ENCODE measurements at places on chromosomes 3 and 15.

DNA sequence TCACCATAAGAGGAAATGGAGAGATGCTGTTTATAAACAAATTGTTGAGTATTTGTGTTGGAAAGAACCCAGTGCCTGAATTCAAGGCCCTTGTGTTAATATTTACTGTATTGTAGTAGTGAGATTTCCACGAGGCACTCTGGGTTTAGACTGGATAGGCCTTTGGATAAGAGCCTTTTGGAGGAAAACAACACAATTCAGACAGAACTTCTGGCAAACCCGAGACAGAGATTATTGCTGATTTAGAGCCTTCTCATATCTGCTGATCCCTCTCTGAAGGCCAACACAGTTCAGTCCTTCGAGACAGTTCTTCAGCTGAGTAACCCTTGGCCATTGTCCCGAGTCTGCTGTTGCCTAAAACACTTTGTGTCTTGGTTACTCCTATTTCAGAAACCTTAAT lies 55.7 kb downstream of the LMCD1 start:
- no peak for DNase-seq

DNA sequence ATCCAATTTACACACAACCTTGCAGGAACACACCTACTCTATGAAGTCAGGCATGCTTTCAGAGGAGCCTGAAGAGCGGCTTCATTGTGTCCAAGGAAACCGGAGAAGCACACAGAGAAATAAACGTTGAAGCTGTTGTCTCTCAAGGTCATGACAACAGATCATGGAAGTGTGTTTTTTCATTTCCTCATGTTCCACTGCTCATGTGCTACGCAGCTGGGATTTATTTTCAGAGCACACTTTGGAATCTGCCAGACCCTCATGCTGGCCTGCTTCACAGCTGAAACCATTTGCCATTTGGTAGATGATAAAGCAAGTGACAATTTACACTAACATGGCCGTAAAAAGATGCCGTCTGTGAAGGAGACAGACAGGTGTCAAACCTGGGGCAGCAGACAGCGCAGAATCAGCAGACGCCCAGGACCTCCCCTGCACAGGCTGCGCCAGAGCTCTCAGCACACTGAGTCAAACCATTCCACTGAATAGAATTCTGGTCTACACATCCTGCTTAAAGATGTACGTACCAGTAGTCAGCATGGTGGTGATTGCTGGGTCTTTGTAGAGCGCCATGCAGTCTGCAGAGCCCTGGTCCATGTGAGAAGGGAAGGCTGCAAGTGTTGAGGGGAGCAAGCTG lies 99.3 kb downstream of the ARNT2 start:
- DNase-seq = no peak

DNA sequence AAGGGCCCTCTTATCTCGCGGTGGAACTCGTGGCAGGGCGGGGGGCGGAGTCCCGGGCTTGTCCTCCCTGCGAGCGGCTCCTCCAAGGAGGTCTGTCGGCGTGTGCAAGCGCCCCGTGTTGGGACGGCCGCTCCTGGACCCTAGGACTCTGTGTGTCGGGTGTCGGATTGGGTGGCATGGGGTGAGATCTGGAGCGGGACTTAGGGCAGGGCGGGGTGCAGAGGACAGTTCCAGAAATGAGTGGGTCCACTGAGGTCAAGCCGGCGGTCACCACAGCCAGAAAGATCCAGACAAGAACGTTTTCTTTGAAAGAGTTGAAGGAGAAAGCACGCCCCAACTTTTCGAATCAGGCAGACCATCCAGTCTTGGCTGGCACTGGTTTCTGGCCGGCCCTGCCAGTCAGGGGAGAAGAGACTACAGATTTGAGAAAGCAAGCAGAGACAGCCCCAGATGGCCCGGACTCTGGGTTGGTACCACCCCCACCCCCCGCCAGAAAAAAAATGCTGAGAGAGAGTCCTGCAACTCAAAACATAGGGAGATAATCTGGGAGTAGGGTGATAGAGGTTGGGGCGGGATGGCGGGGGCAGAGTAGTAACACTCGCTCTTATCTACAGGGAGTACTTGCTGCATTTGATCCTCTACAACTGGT lies 784 bp upstream of the CISH start:
- no peak for DNase-seq

- DNase-seq = no peak
These were observed 22.3 kb upstream of the SMCO1 start for GRCh38 chr3:196537319-196537984.

DNA sequence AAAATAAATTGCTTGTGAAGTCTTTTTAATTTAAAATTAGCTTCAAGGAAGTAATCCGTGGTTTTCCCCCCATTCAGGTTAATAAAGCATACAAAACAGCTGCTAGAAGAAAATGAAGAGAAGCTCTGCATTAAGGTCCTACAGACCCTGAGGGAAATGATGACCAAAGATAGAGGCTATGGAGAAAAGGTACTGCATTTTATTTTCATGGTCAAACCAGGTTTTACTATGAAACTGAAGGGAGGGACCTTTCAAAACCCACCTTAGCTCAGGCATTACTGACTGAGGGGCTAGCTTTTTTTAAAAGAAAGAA lies 218.5 kb downstream of the ITPR1 start:
- DNase-seq = no peak

- no peak for DNase-seq
These were observed 9.7 kb downstream of the WDR5B start for GRCh38 chr3:122406198-122406597.

- DNase-seq = no peak
These were observed 51.8 kb downstream of the FMN1 start for GRCh38 chr15:33142708-33143107.

DNA sequence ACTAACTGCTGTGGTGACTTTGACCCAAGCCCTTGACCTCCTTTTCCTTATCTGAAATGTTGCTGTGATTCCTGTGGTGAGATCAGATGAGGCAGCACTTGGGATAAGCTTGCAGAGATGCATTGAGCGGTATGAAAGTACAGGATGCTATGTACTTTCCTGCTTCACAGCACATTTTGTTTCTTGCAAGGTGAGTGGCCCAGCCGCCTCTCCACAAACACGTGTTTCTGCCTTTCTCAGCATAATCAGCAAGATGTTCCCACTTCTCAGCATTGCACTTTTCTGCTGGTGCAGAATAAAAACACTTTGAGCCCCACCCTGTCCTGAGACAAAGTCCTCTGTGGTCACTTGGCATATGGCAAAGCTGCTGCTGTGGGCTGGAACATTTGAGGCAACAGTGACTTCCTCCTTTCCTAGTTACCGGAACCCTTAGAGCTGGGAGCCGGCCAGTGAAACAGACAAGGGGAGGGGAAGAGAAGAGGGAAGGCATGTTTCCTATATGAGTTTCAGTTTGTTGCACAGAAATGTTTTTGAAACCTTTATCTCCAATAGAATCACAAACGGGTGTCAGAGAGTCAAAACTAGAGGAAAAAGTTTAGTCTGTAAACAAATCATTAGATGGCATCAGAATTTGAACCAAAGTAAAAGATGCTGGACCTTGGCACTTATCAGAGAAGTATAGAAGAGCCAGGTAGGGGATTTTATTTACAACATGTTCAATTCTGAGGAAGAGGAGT lies 5.0 kb downstream of the NUDT16 start:
- DNase-seq = no peak

GRCh38 chr15:70708839-70709238 lies 54.5 kb downstream of the UACA start:
- DNase-seq = no peak

GRCh38 chr3:14847613-14848541 lies 29.1 kb downstream of the FGD5 start:
- DNase-seq = no peak

DNA sequence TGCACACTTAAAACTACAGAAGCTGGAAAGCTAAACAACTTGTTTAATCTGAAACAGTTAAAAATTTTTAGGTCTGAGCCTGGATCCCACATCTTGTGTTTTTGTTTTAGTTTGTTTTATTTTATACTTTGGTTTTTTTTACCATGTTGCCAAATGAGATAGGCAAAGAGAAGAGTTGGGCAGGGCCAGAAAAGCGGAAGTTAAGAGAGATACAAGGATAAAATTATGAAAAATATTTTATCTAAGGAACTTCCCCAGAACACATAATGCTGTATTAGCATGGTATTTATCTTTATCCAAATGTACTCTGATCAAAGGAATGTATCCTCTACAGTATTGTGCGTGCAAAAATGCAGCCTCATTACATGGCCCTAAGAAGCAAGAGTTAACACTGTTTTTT lies 50.7 kb downstream of the PROS1 start:
- DNase-seq = no peak

DNA sequence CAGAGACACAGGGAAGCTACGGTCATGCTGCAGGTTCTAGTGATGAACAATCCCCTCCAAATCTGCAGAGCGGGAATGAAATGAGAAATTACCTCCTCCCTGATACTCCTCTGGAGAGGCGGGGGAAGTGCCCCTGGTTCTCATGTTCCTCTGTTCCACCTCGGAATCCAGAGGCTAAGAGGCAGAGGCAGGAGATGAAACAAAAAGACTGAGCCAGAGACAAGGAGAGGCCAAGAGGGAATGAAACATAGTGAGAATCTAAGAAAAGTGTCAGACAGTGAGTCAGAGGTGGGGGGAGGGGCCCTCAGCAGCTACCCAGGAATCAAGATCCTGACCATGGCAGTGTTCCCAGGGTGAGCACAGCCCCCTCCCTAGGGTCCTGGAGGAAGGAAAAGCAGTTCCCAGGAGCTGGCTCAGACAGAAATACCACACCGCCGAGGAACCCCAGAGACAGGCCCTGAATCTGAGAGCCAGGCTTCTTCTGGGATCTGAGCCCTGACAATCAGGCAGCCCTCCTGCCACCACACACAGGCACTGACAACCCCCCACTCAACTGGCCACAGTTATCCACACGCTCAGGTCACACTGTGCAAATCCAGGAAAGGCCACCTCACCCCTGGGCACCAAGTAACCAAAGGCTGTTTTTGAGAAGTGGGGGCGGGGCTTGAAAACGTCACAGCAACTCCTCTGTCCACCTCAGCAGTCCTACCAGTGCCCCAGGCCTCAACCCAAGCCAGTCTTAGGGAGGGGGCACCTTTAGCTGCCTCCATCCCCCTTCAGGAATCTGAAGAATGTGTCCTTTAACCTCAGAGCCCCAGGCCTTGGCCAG lies 2.4 kb downstream of the CSRNP1 start:
- no peak for DNase-seq

GRCh38 chr15:56174649-56175048 lies 69.0 kb downstream of the RFX7 start:
- no peak for DNase-seq

GRCh38 chr3:113948015-113948917 lies 453 bp downstream of the ZDHHC23 start:
- DNase-seq = no peak

- DNase-seq = no peak
These were observed 14.0 kb downstream of the PYGO1 start for GRCh38 chr15:55574096-55574495.

GRCh38 chr3:188417271-188417696 lies 263.3 kb downstream of the LPP start:
- DNase-seq = no peak

DNA sequence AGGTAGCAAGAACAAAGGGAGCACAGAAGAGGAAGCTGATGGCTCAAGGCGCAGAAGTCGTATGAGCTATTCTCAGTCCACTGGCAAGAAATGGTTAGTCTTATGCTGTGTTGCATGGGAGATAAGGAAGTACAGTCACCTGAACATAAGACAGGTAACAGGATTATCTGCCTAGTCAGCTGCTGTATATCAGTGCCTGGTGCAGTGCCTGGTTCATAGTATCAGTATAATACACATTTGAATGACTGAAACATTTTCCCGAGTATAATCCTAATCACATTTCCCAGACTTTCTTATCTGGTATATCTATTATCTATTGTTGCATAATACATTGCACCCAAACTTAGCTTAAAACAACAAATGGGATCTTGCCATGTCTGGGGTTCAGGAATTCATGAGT lies 302.5 kb downstream of the GABRG3 start:
- DNase-seq = no peak

DNA sequence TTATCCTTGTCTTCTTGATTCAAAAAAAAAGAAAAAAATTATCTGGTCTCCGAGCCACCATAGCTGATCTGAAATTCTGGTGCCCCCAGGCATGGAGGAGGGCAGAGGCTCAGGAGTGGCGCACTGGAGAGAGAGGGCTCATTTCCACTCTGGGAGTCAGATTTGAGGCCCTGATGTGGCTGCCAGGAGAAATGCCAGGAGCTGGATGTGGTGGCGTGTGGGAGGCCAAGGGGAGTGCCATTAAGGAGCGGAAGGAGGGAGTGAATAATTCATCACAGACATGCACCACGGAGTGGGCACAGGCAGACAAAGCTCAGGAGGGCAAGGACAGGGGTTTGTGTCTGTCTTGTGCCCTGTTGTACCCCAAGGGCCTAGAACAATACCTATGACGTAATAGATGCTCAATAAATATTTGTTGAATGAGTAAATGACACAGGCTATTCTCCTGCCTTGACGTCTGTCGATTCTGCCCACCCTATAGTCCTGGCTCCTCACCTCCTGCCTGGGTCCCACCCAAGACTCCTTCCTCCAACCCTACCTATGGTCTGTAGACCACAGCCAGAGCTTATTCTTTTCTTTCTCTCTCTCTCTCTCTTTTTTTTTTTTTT lies 12.0 kb upstream of the GRIP2 start:
- no peak for DNase-seq

DNA sequence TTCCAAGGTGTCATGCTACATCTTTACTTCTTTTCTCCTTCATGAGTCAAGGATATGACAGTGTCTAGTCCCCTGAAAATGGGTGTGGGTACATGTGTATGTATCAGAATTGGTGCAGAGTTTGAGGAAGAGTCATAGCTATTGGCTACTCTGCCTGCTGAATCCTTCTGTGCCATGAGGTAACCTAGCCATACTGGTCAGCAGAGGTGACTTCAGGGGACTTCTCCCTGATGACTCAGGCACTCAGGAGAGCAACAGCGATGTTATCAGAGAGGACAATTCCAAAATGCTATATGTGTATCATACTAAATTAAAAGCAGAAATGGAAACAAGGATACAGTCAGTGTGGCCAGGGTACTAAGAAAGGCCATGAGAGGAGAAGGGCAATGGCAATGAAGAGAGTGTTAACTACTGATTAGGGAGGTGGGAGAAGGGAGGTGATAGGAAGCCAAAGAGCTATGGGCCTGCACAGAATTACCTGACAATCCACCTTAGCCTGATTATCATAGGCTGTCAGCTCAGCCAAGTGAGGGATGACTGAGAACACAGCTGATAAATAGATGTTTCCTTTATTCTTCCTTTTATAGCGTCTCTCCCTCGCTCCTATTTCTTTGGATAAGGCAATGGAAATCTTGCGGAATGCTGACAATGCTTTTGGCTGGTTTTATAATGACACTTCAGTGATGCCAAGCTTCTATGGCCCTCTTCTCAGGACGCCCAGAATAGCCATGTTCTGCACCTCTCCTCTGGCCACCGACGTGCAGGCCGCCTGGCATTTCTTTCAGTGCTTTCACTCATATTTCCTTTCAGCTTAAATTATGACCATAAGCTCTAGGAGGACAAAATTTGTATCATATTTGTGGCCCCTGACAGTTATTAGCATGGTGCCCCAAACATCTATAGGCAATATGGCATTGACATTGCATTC lies 90.6 kb downstream of the FGF12 start:
- DNase-seq = no peak

DNA sequence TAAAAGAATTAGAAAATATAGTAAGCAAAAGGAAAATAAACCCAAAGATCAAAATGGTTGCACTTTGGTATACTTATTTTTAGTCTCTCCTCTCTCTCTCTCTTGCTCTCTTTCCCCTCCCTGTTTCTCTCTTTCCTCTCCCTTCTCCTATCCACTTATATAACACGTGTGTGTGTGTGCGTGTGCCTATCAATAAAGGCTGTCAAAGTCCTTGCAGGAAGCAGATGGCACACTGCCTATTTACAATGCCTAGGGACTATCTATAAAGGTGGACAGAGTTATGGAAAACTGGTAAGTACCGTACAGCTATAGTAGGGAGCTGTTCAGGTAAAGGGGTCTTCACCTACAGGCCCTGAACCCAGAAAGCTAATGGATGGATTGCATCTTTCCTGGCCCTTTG lies 161.6 kb downstream of the SQOR start:
- no peak for DNase-seq

Measured in NCI-H1436 treated with DMSO at 0.1 percent for 48 hours (cell line).